T-helper 17 cell (primary cell): ENCODE measurements at places on chromosomes 3 and 15.

DNA sequence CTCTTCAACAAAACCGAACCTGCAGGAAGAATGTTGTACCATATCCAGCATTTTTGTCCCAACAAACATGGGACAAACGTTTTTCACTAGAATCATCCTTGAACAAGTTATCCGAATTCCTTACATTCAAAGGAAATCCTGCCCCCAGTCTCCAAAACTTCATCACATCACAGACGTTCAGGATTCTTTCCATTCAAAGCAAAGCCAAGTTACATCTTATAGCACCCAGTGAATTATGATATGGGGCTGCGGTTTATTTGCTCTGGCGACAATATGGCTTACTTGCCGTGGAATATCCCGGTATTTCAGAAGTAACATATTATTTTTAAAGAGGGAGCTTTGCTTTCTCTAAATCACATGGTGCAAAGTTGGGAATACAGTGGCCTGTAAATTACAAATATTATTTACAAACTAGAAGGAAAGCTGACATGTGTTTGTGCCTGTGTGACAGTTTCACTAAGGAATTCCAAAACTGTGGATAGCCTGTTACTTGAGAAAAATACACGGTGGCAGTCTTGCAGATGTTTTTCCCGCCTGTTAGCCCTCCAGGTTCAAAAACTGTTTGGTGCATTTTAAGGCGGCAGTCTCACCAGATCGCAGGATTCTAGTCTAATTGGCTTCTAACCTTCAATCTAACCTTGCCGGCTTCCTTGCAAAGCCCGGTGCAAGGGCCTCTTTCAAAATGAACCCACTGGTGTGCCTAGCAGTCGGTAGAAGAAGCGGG lies 736 bp upstream of the MBNL1 start:
- DNase-seq, result no peak

- no peak for DNase-seq
Observed at GRCh38 chr3:142987080-142987700, 14.2 kb upstream of the U2SURP start.

DNA sequence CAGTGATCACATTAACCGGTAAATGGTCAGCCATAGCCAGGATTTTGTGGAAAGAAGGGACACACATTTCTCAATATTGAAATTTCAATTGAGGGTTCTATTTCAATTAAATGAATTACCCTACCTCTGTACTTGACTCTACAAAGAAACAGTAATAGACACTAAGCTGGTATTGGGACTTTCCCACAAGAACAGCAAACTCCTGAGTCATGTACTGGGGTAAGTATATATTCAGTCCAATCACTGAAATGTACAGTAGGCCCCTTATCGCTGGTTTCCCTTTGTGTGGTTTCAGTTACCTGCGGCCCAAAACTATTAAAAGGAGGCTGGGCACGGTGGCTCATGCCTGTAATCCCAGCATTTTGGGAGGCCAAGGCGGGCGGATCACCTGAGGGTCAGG lies 17.6 kb downstream of the ASB14 start:
- DNase-seq, result no peak

- no peak for DNase-seq
Observed at GRCh38 chr3:194824701-194825111, 139.0 kb downstream of the FAM43A start.

GRCh38 chr15:39919748-39920509 lies at the start of gene GPR176:
Gene GPR176, minus strand, starts transcription at chr15:39920266. Its CDS starts 240 bp downstream, at chr15:39920026.
- peak; percentile 16 for DNase-seq

DNA sequence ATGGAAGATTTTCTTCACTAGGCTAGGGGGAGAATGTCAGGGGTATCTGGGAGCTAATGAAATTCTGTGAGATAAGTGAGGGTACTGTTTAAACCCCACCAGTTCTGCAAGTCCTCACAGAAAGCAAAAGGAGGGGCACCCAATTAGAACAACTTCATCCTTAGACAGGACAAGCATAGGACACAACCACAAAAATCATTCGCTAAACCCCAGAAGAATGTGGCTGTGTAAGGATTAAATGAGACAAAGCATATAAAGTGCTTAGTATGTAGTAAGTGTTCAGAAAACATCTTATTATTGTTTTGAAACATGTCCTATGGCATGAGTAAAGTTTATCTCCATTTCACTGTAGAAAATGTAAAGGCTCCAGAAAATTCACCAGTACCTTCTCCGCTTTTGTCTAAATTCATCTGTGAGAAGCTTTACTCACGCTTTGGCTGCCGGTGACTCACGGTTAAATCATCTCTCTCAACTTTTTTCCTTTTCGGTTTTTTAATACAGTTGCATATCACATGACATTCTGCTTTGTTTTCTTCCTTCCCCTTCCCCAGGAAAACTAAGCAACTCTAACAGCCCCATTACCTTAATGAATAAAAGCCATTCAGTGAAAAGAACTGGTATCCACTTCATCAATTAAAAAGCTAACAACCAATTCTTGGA lies 1.7 kb downstream of the CLRN1 start:
- DNase-seq, result no peak

DNA sequence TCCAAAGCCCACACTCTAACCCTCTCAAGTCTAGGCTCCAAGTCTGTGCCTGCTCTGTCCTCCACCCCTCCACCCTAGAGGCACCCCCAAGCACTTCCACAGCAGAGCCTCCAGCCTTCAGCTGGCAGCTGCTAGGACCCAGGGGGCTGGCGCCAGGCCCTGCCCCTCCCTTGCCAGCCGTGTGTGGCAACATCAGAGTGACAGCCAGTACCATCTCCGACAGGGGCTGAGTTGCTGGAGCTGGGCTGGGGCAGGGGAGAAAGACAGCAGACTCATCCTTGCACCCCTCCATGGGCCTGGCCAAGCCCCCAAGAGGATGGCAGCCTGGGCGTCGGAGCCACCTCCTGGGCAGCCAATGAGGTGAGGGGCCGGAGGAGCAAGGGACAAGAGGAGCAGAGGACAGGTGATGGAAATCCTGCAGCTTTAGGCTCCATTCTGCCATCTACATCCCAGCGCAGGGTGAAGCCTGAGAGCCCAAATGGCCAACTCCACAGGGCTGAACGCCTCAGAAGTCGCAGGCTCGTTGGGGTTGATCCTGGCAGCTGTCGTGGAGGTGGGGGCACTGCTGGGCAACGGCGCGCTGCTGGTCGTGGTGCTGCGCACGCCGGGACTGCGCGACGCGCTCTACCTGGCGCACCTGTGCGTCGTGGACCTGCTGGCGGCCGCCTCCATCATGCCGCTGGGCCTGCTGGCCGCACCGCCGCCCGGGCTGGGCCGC lies at the start of gene GPR62:
Gene GPR62 (plus strand): TSS at position 207 of the 718 bp plus-strand sequence. CDS start 272 bp downstream, at position 479.
- no peak for DNase-seq

DNA sequence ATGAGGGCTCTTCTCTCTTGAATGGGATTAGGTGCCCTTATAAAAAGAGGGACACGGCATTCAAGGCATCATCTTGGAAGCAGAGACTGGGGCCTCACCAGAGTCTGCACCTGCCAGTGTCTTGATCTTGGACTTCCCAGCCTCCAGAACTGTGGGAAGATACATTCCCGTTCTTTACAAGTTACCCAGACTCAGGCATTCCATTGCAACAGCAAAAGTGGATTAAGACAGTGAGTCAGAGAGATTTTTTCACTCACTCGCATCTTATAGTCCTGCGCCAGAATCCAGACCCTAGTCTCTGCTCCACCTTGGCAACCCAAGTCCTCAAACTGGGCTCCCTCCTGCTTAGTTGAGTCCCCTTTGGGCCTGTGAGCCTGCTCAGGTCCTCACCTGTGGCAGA lies 2.7 kb downstream of the LCTL start:
- DNase-seq, result no peak

DNA sequence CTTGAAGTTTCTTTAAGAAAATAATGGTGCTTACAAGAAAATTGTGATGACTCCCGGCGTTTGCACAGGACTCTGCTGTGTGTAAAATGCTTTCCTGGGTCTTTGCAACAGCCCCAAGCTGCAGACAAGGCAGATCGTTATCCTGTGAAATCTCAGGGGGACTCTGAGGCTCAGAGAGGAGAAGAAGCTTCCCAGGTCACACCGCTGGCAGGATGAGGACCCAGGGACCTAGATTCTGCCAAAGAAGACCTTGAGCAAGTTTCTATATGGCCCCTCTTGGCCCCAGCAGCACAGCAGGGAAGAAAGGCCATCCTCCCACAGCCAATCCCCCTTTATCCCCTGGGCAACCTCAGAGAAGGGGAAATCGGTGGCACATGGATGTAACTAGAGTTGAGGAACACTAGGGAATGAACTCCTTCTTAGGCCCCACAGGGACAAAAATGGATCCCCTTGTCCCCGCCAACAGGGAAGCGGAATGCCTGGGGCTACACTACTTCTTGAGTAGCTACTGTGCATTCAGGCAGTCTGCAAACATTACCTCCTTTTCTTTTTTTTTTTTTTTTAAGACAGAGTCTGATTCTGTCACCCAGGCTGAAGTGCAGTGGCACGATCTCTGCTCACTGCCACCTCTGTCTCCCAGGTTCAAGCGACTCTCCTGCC lies 72.8 kb downstream of the CPN2 start:
- DNase-seq, result no peak

DNA sequence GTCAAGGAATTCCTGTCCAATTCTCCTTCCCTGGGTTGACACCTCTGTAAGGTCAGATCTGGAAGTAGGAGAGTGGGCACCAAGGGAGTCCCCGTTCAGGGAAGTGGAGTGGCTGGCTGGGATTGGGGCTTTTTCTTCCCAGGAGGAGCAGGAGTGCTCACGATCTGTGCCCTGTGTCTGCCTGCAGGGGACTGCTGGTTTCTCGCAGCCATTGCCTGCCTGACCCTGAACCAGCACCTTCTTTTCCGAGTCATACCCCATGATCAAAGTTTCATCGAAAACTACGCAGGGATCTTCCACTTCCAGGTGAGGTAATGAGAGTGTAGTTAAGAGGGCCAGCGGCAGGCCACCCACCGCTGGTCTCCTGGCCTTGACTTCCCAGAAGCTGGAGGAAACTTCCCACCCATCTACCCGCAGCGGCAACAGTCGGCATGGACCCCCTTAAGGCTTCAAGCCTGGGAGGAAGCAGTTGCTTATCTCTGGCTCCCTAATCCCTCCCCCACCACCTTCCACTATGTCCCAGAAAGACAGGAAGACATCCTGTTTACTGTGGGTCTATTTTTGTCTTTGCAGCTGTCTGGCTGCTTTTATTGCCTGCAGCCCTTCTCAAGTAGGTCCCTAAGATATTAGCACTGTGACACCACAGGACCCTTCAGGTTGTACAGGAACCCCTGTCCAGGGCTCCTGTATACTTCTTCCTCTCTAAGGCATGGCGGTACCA lies 26.8 kb downstream of the CAPN3 start:
- DNase-seq, result no peak

DNA sequence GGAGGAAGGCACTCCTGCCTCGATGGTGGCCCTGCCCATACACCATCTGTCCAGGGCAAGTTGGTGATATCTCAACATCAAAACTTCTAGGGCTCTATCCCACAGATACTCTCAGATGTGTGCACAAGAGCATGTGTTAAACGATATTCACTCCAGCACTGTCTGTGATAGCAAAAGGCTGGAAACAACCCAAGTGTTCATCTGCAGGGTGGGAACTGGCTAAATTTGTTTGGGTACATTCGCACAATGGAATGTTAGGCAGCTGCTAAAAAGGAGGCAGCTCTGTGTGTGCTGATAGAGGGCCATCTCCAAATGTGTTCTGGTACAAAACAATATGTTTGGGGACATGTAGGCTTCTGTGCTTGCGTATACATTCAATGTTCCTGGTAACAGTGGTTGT lies 19.8 kb downstream of the IGDCC4 start:
- DNase-seq, result no peak

- DNase-seq, result no peak
Observed at GRCh38 chr3:94607778-94608177, 544.9 kb downstream of the NSUN3 start.

- no peak for DNase-seq
Observed at GRCh38 chr3:37129871-37130270, 44.5 kb downstream of the LRRFIP2 start.

- no peak for DNase-seq
Observed at GRCh38 chr15:96699871-96700401, 369.4 kb downstream of the NR2F2 start.

GRCh38 chr15:66594344-66594743 lies 28.5 kb upstream of the LCTL start:
- DNase-seq, result no peak

DNA sequence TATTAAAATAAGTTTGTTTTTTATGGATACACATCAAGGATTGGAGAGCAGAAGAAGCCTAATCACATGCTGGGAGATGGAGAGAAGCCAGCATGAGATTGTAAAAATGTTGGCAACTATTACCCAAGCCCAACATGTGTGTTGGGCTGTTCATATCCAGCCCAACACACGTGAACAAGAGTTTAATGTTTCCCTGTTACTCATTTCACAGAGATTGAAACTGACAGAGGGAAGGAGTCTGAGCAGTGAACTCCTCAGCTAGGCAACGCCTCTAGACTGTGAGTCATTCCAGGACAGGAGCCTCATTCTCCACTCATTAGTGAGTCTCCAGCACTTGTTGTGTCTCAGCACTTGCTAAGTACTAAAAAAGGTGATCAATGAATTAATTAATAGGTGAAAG lies 43.2 kb upstream of the CMSS1 start:
- no peak for DNase-seq

GRCh38 chr3:17372362-17373210 lies 369.8 kb downstream of the TBC1D5 start:
- DNase-seq, result no peak

DNA sequence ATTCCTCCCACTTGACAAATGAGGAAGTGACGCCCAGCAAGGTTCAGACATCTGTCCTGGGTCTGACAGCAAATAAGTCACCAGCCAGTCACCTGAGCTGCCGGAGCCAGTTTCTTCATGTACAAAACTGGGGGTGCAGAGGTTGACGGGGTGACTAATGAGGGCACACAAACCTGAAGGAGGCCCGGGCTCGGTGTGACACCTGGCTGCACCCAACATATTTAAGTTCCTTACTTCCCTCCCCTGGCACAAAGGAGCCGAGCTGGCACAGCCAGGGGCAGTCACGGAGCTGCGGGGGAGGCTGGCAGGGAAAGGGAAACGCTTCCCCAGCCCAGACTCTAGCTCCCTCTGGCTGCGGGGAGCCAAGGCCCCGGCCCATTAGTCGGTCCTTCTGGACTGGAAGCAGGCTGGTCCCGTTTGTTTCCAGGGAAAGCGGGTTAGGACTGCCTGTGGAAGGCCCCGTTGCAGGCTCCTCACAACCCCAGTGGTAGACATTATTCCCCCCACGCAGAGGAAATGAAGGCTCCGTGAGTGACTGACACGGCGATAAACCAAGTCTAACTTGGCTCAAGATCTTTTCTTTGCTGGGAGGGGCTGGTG lies 2.3 kb downstream of the FBXL22 start:
- DNase-seq, result no peak
